NB4 (cell line): ENCODE measurements at places on chromosomes 1 and 21.

DNA sequence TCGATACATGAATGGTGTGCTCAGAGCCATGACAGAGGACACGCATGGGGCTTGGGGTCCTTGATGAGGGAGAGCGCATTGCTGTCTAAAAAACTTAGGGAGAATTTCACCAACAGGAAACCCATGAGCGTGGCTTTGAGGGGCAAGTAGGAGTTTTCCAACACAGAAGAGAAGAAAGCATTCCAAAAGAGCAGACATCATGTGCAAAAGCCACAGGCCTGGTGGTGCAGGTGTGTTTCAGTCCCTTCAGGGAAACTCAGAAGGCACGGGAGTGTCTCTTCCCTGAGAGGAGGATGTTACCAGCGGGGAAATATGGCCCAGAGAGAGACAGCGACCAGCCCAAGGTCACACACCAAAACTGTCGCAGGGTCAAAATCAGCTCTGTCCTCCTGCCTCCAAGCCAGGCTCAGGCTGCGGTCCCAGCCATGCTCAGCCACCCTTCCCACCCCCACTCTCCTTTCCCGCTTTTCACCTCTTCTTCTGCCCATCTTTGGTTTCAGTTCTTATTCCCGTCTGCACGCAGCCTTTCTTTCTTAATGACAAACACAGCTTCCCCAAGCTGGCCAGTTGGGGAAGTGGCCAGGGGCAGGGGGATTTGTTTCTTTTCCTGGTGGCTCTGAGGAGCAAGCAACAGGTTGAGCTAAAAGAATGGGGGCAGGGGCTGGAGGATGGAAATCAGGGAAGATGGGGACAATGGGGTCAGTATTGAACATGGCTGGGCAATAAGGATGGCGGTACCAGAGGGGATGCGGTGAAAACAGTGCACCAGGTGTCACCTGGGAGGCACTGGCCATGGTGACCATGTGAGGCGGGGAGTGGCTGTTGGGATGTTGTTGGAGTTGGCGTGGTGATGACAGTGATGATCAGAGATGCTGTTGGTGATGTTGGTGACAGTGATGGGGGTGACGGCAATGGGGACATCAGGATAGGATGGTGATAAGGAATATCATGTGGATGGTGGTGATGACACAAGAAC, 10.3 kb downstream of the LAPTM5 start:
- DNase-seq: no peak

GRCh38 chr1:180057883-180058396, 96.7 kb upstream of the QSOX1 start:
- peak; percentile 42 for DNase-seq

- no peak for DNase-seq
Measured at GRCh38 chr1:66343569-66344325, 190.2 kb upstream of the SGIP1 start.

GRCh38 chr1:4088676-4089075, 188.6 kb upstream of the C1orf174 start:
- no peak for DNase-seq

DNA sequence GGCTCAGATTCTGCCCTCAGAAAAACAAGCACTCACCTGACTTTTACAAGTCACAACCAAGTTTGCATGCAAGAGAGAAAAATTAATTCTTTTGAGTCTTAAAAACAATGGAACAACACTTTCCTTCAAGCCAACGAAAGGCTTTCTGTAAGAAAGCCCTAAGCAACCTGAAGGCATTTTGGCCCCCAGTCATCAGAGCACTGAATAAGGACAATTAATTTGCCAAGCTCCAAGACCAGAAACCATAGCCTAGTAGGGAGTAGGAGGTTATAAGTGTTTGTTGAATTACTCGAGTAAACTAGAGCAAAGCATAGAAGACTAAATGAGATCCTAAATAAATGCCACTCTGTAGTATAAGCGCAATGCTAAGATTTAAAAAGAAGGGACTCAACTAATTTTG, 4.7 kb downstream of the TGFBR3 start:
- no peak for DNase-seq

GRCh38 chr1:160209321-160210046, 4.3 kb downstream of the PEA15 start:
- no peak for DNase-seq

DNA sequence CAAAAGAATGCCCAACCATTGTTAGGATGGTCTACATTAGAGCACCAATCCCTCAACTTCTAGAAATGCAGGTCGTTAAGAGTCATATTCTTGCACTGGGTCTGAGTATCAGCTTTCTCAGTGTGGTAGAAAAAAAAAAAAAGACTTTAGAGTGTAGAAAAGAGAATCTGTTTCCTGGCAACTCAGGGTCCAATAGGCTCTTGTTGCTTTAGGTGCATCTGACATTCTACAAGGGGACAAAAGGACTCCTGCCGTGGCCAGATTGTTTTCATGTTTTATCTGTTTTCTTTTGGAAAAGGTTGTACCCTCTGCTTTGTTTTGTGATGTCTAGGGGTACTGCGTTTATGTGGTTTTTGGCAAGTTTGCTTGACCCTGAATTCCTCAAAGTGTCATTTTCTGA, 105.4 kb upstream of the KCNK2 start:
- no peak for DNase-seq

- DNase-seq: no peak
Measured at GRCh38 chr21:41446586-41446985, 20.5 kb downstream of the MX1 start.

- peak; percentile 49 for DNase-seq
Measured at GRCh38 chr1:46039571-46040052, 92.8 kb downstream of the PIK3R3 start.

DNA sequence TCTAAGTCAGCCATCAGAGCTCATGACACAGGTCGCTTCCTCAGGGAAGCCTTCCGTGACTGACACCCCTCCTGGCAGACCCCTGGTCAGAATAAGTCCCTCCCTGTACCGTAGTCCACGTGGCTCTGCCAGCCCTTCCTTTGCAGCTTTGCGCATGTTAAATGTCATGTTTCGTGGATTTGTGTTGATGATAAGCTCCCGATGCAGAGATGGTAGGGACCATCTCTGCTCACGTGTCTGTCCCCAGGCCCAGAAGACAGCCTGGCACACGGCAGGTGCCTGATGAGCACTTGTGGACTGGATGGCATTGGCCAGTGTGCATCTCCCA, 75.9 kb downstream of the DHRS3 start:
- no peak for DNase-seq

- DNase-seq: no peak
Measured at GRCh38 chr1:174800216-174800851, 199.4 kb upstream of the CACYBP start.

DNA sequence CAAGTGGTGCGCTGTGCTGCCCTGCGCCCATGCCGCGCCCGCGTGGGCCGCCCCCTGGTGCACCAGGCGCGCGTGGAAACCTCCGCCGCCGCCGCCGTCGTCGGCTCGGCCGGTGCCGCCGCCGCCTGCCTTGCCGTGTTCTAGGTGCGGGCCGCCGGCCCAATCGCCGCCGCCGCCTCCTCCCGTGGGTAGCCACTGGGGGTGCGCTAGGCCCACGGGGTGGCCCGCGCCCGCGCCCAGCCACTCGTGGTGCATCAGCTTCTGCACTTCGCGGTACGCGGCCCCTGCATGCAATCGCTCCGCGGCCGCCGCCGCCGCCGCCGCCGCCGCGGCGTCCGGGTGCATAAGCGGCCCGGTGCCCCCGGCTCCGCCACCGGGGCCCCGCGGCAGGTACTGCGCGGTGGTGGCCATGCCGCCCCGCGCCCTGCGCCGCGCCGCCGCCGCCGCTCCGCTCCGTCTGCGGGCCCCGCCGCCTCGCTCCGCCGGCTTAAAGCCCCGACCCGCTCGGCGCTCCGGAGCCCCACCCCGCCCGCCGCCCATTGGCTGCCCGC, at the start of gene POU3F1:
Gene POU3F1, minus strand, starts transcription at position 461 of the 551 bp plus-strand sequence. Its CDS starts 50 bp downstream, at position 411.
- DNase-seq: no peak

GRCh38 chr1:153465811-153466636, 5.6 kb upstream of the S100A7 start:
- peak; percentile 58 for DNase-seq

DNA sequence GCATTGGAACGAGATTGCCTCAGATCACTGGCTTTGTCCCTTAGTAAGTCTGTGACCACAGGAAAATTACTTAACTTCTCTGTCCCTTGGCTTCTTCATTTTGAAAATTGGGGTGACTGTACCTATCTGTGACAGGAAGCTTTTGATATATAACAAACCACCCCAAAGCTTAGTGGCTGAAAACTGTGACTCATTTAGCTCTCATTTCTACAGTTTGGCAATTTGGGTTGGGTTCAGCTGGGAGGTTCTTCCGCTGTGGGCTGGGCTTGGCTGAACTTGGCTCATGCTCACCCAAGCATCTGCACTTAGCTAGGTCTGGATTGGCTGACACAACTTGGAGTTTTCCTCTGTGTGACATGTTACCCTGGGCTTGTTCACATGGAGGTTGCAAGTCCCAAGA, 14.0 kb downstream of the C1orf94 start:
- peak; percentile 22 for DNase-seq

- peak; percentile 99 for DNase-seq
Measured at GRCh38 chr1:152047730-152048415, 11.1 kb upstream of the S100A11 start.

DNA sequence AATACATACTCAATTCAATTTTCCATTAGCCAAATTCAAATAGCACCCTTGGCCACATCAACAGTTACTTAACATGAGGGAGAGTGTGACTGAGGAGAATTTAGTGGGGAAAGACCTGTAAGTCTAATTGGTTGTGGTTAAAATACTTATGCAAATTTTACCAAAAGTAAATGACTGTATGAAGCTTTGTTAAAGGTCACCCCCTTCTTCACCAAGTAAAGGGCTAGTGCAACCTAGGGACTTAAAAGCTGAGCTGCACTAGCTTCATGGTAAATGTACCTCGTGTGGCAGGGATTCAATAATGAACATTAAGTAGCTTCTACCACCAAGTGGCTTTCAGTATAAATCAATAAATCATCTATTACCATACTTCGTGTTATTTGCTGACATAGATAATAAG, 372.0 kb downstream of the NTNG1 start:
- DNase-seq: no peak

GRCh38 chr21:37168666-37169065, 95.6 kb downstream of the TTC3 start:
- no peak for DNase-seq

GRCh38 chr1:61273167-61273705, 190.9 kb downstream of the NFIA start:
- DNase-seq: no peak

- no peak for DNase-seq
Measured at GRCh38 chr1:65525266-65526048, 105.0 kb downstream of the LEPR start.

DNA sequence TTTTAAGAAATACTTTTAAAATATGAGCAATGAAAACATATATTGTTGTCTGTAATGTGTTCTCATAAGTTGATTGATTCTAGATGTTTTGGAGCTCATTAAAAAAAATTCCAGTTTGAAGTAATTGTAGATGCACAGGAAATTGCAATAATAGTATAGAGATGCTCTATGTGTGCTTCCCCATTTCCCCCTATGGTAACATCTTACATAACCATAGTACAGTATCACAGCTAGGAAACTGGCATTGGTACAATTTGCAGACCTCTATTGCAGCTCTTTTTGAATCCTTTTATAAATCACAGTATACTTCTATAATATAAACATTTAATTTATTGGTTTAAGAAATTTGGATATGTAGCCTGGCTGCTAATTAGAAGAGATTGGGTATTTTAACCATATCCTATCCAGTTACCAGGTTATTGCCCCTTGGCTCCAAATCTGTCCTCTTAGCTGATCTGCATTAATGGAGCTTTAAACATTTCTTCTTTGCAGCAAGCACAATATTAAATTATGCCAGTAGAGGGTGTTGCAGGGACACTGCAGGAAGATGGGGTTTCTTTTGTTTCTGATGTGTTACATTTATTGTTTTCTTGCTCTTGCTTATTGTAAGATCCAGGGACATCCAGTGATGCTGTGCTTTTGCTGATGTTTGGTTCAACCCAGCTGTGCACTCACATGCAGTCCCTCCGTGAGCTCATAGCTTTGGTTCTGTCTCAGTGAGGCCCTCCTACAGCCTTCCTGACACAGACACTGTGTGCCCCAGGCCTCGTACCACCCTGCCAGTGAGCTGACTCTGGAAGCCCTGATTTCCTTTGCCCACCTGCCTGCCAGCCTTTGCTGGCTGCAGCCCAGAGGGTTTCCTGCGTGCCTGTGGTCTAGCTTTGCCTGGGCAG, 103.3 kb downstream of the RABGAP1L start:
- DNase-seq: peak; percentile 56

DNA sequence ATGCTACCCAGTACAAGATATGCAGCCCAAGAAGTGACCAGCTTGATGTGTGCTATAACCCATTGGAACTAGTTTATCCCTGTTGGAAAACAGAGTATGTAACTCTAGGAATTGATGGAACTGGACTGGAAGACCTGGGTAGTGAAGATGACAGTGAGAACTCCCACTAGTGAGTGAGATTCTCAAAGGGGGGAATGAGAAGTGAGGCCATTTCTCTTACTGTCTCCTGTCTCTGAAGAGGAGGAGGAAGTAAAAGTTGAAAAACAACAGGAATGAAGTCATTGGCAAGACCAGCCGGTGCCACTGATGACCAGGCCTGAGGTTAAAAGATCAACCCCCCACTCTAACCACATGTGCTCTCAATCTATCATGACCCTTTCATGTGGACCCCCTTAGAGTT, 20.9 kb downstream of the PLA2G2F start:
- peak; percentile 25 for DNase-seq

- DNase-seq: no peak
Measured at GRCh38 chr1:12067900-12068821, 5.1 kb downstream of the TNFRSF8 start.

- no peak for DNase-seq
Measured at GRCh38 chr1:93042187-93043056, 36.7 kb upstream of the MTF2 start.

DNA sequence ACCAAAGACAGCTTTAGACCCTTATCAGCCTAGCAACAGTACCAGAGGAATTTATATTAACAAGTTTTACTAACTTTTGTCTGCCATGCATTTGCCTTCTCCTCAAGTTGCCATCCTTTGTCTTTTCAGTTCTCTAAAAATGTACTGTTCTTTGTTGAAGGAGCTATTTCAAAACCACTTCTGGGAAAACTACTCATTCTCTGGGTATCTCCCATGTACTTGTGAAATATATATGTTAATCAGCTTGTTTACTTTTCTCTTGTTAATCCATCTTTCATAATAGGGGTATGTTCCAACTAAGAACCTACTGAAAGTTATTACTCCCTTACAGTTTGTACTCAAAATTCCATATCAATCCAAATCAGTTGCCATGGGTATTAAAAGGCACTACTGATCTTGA, 16.3 kb downstream of the DPYD start:
- peak; percentile 65 for DNase-seq

DNA sequence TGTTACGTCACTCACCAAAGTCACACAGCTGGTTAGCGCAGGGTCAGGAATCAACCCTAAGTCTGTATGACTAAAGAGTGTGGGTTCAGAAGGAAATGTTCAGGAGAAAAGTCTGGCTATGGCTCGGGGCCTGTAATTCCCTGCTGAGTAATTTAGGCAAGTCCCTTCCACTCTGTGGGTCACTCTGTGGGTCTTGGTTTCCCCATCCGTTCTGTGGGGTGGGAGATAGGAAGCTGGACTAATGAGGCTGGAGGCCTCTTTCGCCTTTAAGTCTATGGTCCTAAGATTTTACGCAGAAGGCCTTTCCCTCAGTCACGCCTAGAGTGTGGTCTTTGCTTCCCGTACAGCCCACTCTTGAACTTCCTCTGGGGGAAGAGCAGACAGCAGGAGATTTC, 14.3 kb upstream of the MED18 start:
- no peak for DNase-seq

GRCh38 chr1:8214501-8215173, 103.3 kb upstream of the SLC45A1 start:
- no peak for DNase-seq
